ENCODE measurements at places on chromosomes 2 and 18. TPM values are rescaled to one million over a fixed set of nuclear protein-coding genes. Genes with fewer than 3 reads are reported as not detected.

DNA sequence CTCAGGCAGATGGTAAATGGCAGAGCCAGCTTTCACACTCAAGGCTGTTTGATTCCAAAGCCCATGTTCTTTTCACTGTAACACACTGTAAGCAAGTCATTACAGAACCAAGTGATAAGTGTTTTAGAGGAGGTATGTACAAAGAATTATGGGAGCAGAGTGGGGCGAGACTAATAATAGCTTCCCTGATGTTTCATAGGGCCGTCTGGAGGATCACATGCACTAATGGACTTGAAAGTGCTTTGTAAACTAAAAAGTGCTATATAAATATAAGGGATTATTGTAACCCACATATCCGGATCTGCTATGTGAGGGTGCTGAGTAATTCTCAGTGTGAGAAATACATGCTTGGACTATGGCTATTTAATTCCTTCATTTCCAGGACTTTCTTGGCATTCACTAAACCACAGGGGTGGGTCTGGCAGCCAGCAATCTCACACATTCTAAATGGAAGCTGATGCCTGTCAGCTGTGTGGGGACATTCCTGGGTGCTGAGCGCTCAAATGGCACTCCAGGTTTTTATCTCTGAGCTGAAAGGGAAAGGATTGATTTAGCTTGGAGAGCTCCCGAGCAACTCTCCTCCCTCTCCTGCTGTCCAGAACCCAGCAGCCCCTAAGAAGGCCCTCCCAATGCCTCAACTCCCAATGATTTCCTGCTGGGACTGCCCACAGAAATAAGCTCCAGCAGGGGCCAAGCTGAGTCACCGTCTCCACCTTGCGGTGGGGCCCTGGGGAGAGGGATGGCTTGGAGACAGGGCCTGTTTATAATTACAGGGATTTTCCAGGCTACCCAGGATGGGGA, 222.8 kb downstream of the SOX11 start:
- DNase-seq = no peak

Gene HOXD1
- total RNA-seq = not detected

DNA sequence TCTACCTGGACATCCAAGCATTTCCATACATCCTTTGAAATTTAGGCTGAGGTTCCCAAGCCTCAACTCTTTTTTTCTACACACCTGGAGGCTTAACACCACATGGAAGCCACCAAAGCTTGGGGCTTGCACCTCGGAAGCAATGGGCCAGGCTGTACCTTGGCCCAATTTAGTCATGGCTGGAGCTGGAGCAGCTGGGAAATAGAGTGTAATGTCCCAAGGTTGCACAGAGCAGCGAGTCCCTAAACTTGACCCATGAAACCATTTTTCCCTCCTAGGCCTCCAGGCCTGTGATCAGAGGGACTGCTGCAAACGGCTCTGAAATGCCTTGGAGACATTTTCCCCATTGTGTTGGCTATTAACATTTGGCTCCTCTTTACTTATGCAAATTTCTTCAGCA, 1574.3 kb upstream of the ZEB2 start:
- no peak for DNase-seq

Gene GKN1
- total RNA-seq = not detected

Gene PTPRN
- total RNA-seq = not detected

Gene MYO3B
- 0.33 TPM for total RNA-seq

GRCh38 chr2:11263177-11263576, 81.3 kb downstream of the ROCK2 start:
- DNase-seq = no peak

DNA sequence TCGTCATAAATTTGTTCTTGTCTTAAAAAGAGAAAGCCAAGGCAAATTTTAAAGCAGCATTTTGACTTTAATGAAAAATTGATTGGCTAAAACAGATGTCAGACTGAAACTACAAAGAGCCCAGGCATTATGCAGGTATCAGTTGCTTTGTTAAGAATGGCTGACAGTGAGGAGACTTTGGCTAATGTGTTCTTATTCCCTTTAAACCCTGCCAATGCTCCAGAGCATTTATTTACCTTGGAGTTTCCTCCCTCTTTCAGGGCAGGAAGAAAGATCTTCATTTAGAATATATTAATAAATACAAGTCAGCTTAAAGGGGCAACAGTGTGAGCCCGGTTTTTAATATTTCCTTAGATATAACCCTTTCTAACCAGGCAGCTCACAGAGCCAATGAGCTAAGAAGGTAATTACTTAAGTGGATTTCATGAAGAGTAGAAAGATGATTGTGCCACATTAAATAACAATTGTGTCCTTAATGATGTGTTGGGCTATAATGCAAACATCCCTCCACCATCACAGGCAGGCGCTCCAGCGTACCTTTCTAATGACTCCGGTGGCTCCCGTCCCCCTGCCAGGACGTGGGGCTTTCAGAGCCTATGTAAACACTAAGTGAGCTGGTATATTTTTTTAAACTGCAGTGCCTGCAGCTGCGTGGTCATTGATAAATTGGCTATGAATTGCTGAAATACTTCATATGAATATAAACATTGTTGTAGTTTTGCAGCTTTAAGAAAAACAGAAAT, 349.4 kb upstream of the POU3F3 start:
- no peak for DNase-seq

DNA sequence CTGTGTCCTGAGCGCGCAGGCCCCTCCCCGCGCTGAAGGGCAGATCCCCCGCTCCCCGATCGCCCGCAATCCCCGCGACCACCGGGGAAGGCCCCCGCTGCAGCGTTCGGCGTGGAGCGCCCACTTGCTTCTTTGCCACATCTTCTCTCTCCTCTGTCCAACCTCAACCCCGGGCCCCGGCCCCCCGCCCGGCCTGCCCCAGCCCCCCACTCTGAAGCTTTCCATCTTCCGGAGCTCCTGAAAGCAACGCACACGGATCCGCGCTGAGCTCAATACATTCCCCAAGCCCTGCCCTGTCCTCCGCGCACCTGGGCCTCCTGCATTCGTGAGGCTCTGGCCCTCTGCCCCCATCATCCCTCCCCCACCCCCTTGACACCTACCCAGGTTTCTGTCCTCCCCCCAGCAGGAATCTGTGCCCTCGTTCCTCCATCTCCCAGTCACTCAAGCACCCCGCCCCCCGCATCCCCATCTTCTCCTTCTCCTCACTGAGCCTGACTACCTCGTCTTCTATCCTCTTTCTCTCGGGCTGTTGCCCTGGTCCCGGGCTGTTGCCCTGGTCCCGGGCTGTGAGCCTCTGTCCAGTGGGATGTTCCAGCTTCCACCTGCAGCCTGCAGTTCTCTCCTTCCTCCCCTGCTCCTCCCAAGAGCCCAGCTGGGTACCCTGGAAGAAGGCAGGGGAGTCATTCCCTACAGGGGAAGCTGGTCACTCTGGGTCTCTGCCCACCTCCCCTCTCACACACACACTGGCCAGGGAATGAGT, 7.8 kb downstream of the SPEG start:
- DNase-seq = no peak

DNA sequence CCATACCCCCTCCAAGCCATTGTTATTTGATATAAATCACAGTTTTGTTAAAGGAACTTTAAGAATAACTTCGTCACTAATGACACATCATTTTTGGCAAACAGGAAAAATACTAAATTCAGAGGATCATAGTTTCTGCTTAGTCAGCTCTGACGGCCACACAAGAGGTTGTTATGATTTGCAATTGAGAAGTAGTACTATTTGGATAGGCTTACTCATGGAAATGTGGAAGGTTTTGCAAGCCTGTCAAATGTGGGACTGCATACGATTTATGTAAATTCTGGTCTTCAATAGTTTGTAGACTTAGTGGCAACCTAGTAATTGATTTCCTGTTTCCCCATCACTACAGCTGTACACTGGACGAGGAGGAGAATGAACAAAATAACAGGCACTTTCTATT, 108.1 kb downstream of the ARHGEF33 start:
- no peak for DNase-seq

DNA sequence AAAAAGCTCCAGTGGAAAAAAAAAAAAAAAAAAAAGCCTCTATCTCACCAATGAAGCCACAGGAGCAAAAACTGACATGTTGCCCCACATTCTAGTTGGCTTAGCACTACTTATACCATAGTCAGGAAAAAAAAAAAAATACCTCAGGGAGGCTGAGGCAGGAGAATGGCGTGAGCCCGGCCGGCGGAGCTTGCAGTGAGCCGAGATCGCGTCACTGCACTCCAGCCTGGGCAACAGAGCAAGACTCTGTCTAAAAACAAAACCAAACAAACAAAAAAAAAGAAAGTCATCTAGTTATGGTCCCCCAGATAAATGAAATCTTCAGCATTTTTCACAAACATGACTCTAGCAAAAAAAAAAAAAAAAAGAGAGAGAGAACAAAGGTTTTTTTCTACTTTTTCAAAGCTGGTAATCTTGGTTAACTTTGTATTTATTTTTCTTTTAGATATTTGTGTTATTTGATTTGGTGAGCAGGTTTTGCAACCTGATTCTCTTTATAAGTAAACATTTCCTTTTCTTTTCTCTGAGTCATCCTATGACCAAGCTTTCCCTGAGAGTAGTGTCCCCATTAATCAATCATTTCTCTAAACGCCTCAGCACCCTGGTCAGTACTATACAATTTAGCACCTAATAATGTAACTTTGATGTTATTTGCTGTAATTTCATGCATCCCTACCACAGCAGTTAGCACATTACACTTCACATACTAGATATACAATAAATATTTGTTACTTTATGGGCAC, 273.7 kb upstream of the PIK3C3 start:
- DNase-seq = no peak

DNA sequence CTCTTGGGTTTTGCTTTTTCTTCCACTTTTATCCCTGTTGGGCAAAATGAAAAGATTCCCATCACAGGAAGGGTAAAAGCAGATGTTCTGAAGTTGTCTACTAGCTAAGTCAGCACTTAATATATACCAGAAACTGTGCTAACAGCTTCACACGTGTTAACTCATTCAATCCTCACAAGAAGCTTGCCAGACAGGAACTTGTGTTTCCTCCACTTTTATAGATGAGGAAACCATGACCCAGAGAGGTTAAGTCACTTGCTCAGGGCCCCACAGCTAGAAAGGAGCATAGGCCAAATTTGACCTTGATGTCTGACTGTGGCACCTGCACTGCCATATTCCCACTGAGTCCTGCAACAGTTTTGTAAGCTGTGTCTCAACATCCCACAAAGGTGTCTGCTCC, 76.8 kb upstream of the EPC2 start:
- DNase-seq = no peak

- no peak for DNase-seq
Measured at GRCh38 chr18:61998335-61998734, 105.5 kb upstream of the RNF152 start.

Gene ERICH2
- total RNA-seq = not detected

- DNase-seq = no peak
Measured at GRCh38 chr2:101124643-101125366, 26.4 kb downstream of the TBC1D8 start.

Gene ELOA2
- not detected for total RNA-seq

Gene ANKRD62
- not detected for total RNA-seq

- no peak for DNase-seq
Measured at GRCh38 chr2:207315131-207315530, 149.4 kb upstream of the KLF7 start.

Gene CEP68
- 7.2 TPM for total RNA-seq

GRCh38 chr18:41977233-41977632, 22.2 kb downstream of the PIK3C3 start:
- no peak for DNase-seq

Gene EMILIN1
- 0.79 TPM for total RNA-seq

Gene MRO
- 0.18 TPM for total RNA-seq

Gene ETAA1
- total RNA-seq = 11.4 TPM

DNA sequence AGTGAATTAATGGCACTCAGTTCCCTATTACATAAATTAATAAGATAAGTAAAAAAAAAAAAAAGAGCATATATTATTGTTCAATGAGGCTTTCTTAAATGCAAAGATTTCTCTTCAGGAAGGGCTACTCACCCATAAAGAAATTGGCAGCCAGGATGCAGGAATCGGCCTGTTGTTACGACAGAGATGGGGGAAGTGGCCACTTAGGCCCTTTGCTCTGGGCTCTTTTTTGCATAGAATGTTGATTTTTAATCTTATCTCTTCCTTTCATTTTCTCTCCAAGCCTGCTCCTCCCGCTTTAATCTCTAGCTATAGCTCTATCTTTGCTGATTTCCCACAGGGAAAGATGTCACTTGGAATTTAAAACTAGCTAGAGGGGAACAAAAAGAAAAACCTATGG, 391.8 kb upstream of the CRIM1 start:
- no peak for DNase-seq

DNA sequence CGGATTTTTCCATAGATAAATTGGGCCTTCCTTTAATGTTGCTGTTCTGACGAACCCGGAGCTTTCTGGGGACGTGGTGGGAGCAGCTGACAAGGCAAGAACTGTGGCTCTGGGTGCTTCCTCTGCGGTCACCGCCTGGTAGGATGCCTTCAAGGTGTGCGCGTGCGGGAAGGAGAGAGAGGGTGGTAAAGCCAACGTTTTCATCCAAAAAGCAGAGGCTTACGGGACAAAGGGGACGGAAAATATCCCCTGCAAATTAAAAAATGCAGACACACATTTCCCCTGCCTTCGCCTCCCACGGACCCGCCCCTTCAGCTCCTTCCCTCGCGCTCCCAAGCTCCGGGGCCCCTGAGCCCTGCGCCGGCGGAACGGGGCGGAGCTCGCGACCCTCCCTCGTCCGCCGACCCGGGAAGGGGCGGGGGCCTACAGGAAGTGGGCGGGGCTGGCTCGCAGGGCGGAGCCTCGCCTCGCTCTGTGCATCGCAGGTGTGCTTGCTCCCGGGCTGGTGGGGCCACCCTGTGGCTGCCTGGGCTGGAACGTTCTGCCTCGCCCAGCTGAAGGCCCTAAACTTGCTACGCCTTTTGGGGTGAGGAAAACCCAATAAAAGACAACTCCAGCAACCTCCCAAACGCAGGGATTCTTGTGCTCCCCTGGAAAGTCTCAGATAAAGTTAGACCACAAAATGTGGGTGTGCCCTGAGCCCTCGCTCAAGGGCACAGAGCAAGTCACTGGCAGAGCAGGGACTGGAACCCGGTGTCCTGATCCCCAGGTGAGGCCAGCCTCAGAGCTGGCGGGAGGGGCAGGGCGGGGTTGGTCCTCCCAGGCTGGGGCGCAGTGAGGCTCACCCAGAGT, 25.4 kb upstream of the SLC66A3 start:
- DNase-seq = peak; percentile 73

GRCh38 chr2:26786207-26787028, 562 bp downstream of the CENPA start:
- no peak for DNase-seq

Gene FBXO36
- total RNA-seq = 0.74 TPM
